ENCODE measurements at places on chromosomes 3 and 15.

DNA sequence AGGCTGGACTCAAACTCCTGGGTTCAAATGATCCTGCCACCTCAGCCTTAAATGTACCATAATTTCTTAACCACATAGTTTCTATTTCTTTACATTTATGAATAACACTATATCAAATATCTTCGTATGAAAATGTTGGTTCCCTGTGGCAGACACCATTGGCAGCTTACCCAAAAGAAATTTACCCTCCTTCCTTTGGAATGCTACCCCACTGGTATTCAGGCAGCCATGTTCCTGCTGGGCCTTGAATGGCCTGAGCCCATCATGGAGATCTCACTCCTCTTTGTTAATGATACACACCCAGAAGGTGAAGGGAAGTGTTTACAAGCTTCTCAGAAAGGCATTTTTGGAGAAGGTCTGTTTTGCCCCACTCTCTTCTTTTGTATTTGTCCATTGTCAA is 94.3 kb upstream of the RNF7 start:
- no peak for DNase-seq

- DNase-seq: no peak
Observed at GRCh38 chr3:179418610-179419009, 32.7 kb downstream of the GNB4 start.

- DNase-seq: no peak
Observed at GRCh38 chr3:54274607-54275006, 152.3 kb downstream of the CACNA2D3 start.

GRCh38 chr15:78907577-78907976 is 34.9 kb downstream of the MORF4L1 start:
- no peak for DNase-seq

- DNase-seq: no peak
Observed at GRCh38 chr3:73137736-73138403, 76.4 kb downstream of the EBLN2 start.

All from stimulated activated CD4-positive, alpha-beta T cell treated with anti-CD3 and anti-CD28 coated beads, Interleukin-2, amount 100 ng/mL, for 4 hours (primary cell).